ENCODE measurements at places on chromosomes 3 and 15.

- DNase-seq: no peak
Measured at GRCh38 chr3:151306168-151306810, 10.3 kb downstream of the GPR87 start.

GRCh38 chr15:87477737-87478686 is 778.5 kb downstream of the NTRK3 start:
- DNase-seq: no peak

- DNase-seq: no peak
Measured at GRCh38 chr15:68706931-68707330, 113.8 kb downstream of the ANP32A start.

GRCh38 chr15:74451322-74451721 is 9.6 kb downstream of the UBL7 start:
- DNase-seq: no peak

DNA sequence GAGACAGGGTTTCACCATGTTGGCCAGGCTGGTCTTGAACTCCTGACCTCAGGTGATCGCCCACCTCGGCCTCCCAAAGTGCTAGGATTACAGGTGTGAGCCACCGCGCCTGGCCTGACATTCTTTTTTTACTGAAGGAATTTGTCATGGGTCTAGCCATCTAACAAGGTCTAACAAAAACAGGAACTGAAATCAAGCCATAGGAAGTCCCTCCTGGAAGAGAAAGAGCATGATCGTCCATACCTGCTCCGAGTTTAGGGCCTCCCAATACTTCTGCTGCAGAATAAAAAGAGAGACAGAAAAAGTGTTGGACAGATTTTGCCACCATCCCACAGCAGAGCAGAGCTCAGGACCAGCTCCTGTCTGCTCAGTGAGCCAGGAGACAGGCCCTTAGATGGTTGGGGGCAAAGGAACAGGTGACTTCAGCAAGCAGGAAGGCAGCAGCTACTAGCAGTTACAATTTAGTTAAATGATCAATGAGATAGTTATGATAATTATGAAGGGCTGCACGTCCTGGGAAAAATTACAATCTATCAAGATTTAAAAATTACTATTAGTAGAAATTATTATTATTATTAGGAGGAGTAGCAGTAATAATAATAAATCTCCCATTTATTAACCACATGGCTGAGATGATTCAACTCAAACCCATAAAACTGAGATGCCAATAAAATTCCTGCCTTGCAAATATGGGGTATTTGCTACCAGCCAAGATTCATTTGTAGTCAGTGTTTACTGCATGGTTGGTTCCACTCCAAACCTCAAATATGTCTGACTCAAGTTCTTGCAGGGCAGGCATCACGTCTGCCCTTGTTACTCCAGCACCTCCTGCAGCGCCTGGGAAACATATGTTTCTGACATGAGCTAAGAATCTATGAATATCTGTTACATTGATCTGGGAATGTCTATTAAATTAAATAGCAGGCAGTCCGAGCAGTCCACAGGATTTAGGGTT is 40.1 kb downstream of the TMEM44 start:
- DNase-seq: no peak

GRCh38 chr15:92196342-92196741 is 197.3 kb upstream of the ST8SIA2 start:
- DNase-seq: no peak

DNA sequence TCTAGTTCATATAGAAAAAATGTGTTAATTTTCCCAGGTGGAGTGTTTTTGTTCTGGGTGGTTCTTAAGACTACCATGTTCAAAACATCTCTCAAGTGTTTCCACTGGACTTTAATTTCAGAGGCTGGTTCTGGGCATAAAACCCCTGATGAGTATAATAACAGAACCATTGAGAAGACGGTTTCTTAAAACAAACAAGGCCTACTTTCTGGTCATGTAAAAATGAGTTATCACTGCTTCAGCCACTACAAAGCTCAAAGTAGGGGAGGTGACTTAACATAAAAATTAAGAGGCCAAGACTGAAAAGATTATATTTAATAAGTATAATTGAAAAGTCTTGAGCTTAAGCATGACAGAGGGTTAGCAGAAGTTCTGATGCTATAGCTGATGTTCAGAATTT is 33.8 kb downstream of the RYR3 start:
- DNase-seq: no peak

DNA sequence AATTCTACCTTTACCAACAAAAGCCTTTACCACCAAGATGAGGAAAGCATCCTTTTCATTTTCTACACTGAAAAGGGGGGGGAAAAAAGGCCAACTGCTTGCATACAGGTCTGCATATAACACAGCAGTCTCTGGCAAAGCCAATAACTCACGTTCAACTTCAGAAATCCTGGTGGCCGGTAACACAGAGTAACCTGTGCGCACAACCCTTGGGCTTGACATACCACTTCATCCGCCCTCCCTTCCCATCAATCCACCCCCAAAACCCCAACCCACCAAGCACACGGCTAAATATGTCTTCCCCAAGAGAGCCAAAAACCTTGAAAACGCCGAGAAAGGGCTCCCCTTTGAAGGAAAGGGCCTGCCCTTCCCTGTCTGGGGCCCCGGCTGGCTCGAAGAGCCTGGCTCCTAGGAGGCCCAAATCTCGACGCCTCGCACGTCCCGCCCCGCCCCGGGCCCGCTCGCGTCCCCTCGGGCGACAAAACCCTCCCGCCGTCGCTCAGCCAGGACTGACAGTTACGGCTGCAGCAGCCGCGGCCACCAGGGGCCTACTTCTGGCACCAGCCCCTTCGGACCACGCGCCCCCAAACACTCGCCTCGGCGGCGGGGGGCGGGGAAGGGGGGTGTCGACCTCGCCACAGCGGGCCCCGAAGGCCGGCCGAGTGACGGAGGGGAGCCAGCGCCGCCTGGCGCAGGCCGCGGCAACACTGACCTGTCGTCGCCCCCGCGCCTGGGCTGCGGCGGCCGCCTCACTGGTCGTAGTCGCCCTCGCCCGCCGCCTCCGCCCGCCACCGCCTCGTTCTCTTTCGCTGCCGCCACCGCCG is 835 bp downstream of the UBE3A start:
- DNase-seq: peak; percentile 10

- DNase-seq: no peak
Measured at GRCh38 chr3:63364495-63364894, 86.4 kb downstream of the SYNPR start.

GRCh38 chr3:31813197-31813596 is 167.9 kb downstream of the OSBPL10 start:
- no peak for DNase-seq

GRCh38 chr3:38099518-38099917 is 37.4 kb downstream of the ACAA1 start:
- no peak for DNase-seq

- DNase-seq: no peak
Measured at GRCh38 chr3:10527295-10528001, 22.1 kb upstream of the ATP2B2 start.

GRCh38 chr15:83570756-83571155 is 83.2 kb upstream of the ADAMTSL3 start:
- DNase-seq: no peak

DNA sequence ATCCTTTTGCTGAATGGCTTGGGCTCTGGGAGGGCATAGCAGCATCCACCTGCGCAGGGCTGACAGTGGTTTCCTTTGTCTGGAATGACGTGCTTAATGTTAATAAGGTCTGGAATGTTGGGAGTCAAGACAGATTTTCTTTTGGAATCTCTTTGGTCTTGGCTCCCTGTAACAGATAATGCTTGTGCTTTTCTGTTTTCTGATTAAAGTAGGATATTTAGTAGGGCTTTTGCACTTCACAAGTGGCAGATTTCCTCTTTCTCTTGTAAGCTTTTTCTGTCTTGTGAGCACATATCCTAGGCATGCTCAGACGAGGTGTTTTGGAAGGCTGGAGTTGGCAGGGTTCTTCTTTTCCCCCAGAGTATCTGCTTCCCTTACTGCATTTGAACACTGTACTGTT is 189.6 kb downstream of the GHSR start:
- no peak for DNase-seq

- no peak for DNase-seq
Measured at GRCh38 chr3:111989061-111989678, 9.6 kb upstream of the TAGLN3 start.

GRCh38 chr15:67186688-67187087 is 67.8 kb downstream of the AAGAB start:
- no peak for DNase-seq

DNA sequence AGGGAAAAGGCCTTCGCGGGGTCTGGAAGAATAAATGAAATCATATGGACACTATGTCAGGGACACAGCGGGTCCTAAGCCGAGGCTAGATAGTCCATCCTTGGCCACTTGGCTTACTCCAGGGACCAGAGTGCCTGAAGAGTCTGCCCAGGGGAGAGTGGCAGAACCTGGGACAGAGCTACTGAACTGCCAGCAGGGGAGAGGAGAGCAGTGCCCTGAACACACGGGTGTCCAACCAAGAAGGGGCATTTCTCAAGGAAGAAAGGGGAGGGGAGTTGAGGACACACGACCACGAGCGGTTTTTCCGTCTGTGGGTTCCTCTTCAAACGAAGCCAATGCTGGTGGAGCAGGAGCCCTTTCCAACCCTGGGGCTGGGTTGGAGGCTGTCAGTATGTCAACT is 1.0 kb downstream of the ACAN start:
- no peak for DNase-seq

All from activated naive CD4-positive, alpha-beta T cell (primary cell).